PC-9 (cell line): ENCODE measurements at places on chromosomes 2 and 18. TPM values are rescaled to one million over a fixed set of nuclear protein-coding genes. Genes with fewer than 3 reads are reported as not detected.

KCNG2 gene
- total RNA-seq = not detected in 2 replicates

NDC80 gene
- total RNA-seq = 71.7 and 89.2 TPM in 2 replicates

SERPINB10 gene
- not detected in 2 replicates for total RNA-seq

SFT2D3 gene
- 7.3 and 8.4 TPM in 2 replicates for total RNA-seq

SLC14A1 gene
- not detected in 2 replicates for total RNA-seq

DSC2 gene
- total RNA-seq = 13.9 and 16.5 TPM in 2 replicates

C2orf15 gene
- total RNA-seq = 16.9 and 18.0 TPM in 2 replicates
